Activated CD4-positive, alpha-beta T cell treated with anti-CD3 and anti-CD28 coated beads for 24 hours (primary cell): ENCODE measurements at places on chromosomes 4 and X.

DNA sequence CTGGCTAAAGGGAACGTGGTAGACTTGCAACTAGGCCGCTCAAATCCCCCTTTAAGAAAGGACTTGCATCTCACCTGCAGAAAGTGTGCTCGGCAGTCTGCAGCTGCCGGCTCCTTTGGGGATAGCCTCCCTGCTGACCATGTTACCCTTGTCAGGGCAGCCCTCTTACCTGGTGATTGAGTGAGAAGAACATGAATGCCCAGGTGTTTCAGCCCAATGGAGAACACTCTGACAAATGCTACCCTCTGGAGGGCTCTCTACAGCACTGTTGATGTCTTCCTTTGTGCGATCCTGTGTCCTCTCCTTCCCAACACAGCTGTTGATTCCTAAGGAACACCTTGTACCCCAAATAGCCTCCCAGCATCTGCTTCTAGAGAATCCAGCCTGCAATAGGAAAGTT, 178.7 kb upstream of the LDB2 start:
- DNase-seq: no peak

DNA sequence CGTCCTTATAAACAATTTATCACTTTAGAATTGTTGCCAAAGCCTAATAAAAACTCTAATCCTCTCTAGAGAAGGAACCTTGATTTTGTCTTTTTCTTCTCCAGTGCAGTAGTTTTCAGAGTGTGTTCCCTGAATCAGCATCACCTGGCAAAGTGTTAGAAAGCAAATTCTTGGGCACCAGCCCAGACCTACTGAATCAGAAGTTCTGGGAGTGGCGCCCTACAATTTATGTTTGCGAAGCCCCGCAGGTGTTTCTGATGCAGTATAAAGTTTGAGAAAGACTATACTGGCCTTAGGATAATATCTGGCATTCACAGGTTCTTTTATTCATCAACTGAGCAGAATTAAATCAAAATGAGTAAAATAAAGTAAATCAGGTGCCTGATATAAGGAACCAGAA, 645.8 kb upstream of the ATOH1 start:
- DNase-seq: no peak

DNA sequence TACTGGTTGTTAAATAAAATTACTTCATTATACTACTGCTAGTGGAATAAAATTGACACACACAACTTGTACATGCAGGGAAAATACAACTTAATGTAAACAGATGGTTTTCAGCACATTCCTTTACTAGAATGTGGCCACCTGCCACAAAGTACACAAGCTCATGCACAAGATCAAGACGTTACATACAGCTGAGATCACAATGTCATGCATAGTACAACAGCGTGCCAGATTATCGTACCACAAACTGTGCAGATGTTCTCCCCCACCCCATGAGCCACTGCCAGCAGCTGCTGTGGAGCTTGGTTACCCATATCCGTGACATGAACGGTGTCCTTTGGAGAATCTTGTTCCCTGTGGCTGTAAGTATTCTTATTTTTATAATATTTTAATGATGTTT, 27.7 kb downstream of the FBXO8 start:
- DNase-seq: no peak

DNA sequence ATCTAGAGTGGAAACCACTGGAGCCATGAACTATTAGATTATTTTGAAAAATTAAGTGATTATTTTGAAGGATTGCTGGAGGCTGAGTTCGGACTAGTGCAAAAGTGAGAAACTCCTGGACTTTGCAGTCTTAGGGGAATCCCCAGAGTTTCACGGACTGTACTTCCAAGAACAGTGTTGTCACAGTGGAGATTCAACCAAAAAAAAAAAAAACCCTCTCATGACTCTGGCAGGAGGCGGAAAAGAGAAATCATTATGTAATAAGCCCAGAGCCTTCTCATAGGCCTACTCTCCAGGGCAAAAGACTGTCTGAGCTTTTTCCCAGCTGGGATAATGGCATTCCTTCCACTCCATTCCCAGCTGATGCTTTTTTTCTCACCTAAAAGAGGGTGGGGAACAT, 16.8 kb upstream of the C4orf51 start:
- no peak for DNase-seq

- DNase-seq: no peak
Observed at GRCh38 chrX:11540532-11541377, 125.0 kb downstream of the ARHGAP6 start.

DNA sequence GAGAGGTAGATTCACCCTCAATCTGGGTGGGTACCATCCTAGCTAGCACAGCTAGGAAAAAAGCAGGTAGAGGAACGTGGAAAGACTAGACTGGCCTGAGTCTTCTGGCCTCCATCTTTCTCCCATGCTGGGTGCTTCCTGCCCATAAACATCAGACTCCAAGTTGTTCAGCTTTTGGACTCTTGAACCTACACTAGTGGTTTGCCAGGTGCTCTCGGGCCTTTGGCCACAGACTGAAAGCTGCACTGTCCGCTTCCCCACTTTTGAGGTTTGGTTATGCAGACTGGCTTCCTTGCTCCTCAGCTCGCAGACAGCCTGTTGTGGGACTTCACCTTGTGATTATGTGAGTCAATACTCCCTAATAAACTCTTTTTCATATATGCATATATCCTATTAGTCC, 36.4 kb upstream of the UGT2B4 start:
- DNase-seq: no peak

DNA sequence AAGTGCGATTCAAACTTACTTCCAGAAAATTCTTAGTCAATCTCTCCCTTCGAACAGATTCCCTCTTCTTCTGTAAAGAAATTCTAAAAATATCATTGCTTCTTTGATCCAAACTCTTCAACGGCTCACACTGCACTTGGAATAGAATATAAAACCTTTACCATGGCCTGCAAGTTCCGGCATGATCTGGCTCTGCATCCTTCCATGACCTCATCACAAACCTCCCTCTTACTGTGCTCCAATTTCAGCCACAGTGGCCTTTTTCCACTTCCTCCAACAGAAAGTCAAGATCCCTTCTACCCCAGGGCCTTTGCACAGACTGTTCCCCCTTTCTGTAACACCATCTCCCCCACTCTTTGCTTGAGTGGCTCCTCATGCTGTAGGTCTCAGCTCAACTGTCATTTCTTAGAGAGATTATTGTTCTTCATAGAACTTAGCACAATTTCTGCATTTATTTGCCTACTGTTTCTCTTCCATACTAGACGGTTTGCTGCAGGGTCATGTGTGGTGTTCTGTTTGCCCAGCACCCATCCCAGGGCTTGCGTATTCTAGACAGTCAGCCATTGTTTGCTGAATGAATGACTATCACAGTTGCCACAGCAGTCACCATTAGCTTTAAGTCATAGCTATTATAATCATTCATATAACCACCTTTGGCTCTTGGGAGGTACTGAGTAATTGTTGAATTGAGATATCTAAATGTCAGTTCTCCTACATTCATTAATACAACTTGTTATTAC, 1.9 kb upstream of the STOX2 start:
- DNase-seq: no peak

GRCh38 chr4:147860960-147861359, 129.1 kb downstream of the ARHGAP10 start:
- DNase-seq: no peak

DNA sequence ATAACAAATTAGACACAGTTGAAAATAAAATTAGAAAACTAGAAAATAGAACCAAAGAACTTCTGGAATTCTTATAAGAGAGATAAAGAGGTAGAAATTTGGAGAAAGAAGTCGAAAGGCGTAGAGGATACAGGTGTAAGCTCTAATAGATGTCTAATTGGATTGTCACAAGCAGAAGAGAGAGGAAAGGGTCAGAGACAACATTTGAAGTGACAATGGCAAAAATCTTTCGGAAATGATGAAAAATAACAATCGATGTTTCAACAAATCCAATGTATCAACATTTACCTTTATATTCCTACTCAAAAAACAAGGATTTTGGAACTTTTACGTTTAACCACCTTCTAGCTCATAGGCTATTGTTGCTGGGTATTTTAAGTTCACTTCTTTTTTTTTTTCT, 3.8 kb downstream of the CXCL8 start:
- no peak for DNase-seq

- no peak for DNase-seq
Observed at GRCh38 chr4:140243278-140243753, 89.3 kb upstream of the MAML3 start.
